ENCODE measurements at places on chromosomes 5 and 9.

DNA sequence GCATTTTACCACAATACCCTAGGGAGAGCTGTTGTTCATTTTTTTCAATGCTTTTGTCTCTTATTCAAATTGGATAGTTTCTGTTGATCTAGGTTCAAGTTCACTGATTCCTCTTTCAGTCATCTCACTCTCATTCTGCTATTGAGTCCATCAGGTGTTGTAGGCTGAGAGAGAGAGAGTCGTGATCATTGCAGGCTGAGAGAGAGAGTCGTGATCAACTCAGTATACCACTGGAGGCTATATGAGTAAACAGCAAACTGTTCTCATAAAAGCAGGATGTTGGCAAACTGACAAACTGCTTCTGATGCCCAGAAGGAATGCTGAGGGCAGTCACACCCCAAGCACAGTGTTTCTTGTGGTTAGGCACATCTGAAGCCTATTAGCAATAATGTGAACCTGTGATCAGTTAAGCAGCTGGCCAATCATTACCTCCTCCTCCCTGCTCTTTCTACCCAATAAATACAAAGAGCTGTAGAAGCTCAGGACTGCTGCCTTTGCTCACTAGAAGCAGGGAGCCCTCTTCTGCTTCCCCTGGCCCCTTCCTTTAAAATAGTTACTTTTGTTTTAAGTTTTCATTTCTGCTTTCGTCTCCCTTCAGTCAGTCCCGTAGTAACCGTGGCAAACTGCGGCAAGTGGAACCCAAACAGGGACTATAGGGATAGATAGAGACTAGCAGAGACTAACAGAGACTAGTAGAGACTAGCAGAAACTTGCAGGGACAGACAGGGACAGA is 476.1 kb upstream of the ACO1 start:
- DNase-seq = peak; percentile 80

DNA sequence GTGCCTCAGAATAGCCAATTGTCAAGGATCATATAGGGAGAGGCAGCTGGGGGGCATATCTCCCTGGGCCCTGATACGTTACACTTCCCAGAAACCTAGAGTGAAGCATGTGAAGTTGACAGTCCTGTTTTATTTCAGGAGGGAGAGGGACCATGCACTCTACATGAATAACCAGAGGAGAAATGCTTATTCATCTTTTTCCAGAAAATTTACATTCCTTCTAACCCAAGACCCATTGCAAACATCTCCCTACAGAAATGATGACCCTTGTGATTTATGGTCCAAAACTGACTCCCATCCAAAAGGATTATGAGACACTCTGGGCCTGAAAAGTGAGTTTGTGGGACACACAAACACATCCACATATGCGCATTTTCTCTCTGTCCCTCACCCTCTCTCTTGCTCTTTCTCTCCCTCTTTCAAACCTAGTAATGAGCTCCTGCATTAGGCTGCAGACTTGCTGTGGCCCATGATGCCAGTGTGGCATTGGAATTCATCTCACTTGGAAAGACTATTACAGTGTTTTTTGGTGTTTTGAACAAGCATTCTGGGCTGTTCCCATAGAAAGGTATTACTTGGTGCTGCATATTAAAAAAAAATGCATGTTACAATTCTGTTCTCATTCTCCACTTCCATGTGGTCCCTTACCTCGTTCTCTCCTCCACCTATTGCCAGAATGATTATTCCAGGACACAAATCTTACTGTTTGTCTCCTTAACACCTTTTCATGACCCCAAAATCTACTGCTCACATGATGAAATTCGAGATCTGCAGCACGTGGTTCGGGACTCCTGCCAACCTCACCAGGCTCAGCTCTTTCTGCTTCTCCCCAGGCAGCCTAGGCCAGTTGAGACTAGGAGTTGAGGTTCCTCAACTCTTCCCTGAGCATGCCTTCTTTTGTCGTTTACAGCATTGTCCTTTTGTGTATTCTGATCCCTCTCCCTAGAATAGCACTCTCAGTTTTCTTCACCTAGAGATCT is 451.3 kb upstream of the KLF4 start:
- DNase-seq = no peak

DNA sequence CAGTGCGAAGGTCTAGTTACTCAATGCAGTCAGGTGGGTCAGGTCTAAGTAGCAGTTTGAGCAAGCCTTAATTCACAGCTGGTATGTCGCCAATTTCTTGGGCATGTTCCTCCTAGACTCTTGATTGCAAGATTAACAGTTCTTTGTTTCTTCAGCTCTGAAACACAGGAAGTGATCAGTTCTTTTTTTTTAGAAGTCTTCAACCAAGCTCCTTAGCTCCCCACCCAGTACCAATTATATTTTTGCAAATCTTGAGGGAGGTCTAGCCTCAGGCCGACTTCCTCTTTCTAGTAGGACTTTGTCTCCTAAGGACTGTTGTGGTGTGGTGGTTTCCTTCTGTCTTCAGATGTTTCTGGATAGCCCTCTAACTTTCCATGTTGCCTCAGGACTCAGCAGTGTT is 2054.2 kb downstream of the MAT2B start:
- DNase-seq = no peak

DNA sequence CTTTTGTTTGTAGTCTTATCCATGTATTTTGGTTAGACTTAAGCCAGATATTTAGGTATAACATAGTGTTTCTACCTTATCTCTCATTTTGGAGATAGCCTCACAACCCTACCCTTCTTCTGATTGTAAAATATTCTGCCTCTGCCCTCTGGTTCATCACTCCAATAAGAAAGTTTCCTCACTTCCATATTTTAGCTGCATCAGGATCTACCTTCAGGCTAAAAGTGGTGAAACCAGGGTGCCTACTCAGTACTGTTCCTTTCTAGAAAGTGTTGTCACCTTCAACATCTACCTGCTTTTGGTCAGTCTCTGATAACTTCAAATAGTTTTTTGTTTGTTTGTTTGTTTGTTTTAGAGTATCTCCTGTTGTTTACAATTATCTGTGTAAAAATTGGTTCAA is 294.6 kb downstream of the ANXA1 start:
- no peak for DNase-seq

DNA sequence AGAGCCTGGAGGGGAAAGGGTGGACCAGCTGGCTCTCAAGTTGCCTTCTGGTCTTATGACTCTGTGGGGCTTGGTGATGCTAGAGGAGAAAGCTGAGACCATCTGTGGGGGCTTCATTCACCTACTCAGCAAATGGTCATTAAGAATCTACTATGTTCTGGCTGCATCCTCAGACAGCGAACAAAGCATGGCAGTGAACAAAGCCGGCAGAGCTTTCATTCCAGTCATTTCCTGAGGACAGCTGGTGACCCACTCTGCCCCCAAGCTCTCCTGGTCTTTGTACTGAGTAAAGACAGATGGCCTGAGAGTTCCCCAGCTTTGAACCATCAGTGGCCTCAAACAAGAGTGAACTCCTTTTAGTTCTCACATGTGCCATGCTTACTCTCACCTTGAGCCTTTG is 48.0 kb downstream of the FGF1 start:
- no peak for DNase-seq

- DNase-seq = no peak
Observed at GRCh38 chr5:170345971-170346370, 43.2 kb downstream of the KCNMB1 start.

GRCh38 chr9:80440724-80441123 is 869.0 kb downstream of the TLE4 start:
- DNase-seq = no peak

- DNase-seq = peak; percentile 2
Observed at GRCh38 chr5:84535281-84535680, 150.6 kb upstream of the EDIL3 start.

DNA sequence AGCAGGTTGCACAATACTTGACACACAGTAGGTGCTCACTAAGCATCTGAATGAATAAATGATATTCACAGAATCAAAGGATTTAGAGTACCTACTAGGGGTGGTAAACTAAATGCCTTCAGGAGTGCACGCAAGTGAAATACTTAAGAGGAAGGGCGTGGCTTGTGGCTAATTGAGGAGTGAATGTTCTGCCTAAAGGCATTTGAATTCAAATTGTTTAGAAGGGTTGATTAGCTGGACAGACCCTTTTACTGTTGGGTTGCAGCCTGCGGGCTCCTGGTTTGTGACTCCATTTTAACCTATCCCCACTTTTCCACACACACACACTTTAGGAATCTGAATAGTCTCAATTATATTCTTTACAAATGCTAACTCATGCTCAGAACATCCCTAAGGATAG is 63.1 kb downstream of the PPP2R2B start:
- DNase-seq = no peak

DNA sequence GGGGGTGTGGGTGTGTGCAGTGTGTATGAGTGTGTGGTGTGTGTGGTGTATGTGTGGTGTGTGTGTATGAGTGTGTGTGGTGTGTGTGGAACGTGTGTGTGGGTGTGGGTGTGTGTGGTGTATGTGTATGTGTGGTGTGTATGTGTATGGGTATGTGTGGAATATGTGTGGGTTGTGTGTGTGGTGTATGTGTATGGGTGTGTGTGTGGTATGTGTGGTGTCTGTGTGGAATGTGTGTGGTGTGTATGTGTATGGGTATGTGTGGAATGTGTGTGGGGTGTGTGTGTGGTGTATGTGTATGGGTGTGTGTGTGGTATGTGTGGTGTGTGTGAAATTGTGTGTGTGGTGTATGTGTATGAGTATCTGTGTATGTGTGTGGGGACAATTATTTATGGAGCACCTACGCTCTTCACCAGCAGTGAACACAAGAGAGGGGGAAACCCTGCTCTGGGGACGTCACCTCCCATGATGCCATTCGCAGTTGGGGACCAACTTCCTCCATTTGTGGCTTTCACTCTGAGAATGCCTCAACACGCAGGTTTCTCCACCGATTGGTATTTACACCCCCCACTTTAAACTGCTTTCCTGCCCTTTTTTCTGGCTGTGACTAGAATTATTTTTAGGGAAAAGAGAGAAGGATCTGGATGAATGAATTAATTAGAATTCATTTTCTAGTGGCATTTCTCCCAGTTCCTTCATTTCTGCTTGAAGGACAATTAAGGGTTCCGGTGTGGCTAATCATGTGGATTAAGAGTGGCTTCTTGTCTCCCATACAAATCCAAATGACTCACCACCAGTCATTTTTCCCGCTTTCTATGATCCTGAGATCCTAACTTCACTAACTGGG is 238.1 kb downstream of the ROR2 start:
- no peak for DNase-seq

GRCh38 chr9:5502553-5502952 is 7.8 kb upstream of the PDCD1LG2 start:
- no peak for DNase-seq

- no peak for DNase-seq
Observed at GRCh38 chr5:1343931-1344901, 683 bp downstream of the CLPTM1L start.

DNA sequence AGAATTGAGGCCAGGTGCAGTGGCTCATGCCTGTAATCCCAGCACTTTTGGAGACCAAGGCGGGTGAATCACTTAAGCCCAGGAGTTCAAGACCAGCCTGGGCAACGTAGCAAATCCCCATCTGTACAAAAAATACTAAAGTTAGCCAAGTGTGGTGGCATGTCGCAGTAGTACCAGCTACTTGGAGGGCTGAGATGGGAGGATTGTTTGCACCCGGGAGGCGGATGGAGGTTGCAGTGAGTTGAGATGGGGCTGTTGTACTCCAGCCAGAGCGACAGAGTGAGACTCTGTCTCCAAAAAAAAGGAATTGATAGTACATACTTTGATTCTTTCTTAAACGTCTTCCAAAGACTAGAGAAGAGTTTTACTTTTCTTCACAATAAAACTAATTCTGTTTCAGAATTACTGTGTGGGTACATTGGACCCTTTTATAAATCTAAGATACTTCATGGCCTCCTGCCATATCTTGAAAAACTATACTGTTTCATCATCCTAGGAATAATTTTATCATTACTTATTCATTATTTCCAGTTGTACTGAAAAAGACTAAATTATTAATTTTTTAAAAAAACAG is 132.0 kb upstream of the GRHPR start:
- no peak for DNase-seq

Measured in foreskin keratinocyte (primary cell).